ENCODE measurements at places on chromosomes 6 and 20. TPM values are rescaled to one million over a fixed set of nuclear protein-coding genes. Genes with fewer than 3 reads are reported as not detected.

FKBP1C gene
- 0.48 TPM for total RNA-seq

ALDH8A1 gene
- total RNA-seq, result 0.32 TPM

CD2AP gene
- 13.8 TPM for total RNA-seq

CLVS2 gene
- total RNA-seq, result not detected

PKIG gene
- total RNA-seq, result 65.7 TPM

ZBTB46 gene
- 3.7 TPM for total RNA-seq

Data from epithelial cell of alveolus of lung (primary cell).